ENCODE measurements at places on chromosomes 2 and 18.

DNA sequence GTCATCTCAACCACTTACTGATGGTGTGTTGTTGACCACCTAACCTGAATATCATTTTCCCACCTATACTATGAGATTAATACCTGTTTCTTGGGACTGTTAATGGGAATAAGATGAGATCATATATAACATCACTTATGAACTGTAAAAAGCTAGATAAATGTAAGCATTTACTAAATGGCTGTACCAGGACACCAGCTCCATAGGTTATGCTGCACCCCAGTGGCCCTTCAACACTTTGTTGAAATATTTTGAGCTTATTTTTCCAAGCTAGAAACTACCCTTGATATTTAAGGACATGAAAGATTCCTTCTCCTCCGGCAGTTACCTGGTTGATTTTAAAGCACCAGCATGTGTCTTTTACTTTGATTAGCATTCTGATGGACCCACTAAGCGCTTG is 138.0 kb upstream of the CDCA7 start:
- DNase-seq = no peak

- DNase-seq = no peak
Measured at GRCh38 chr2:172195836-172196376, 93.2 kb upstream of the DLX2 start.

DNA sequence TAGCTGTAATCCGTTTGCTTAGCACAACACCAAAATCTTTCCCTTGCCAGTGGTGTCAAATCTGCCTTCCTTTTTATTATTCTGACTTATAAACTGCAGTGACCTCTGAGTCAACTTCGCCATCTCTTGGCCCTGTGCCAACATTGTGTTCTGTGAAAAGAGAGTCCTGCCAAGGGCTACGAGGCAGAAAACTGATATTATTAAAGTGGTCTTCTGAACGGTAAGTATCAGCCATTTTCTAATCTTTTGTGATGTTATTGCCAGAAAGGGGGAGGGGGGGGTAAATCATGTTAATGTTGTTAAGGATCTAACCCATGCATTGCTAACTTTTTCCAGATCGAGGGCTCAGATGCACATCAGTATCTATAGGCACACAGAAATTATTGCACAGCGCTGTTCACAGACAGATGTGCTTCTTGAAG is 121.5 kb upstream of the LTBP1 start:
- DNase-seq = no peak

GRCh38 chr2:235064976-235065375 is 113.2 kb downstream of the SH3BP4 start:
- DNase-seq = no peak

DNA sequence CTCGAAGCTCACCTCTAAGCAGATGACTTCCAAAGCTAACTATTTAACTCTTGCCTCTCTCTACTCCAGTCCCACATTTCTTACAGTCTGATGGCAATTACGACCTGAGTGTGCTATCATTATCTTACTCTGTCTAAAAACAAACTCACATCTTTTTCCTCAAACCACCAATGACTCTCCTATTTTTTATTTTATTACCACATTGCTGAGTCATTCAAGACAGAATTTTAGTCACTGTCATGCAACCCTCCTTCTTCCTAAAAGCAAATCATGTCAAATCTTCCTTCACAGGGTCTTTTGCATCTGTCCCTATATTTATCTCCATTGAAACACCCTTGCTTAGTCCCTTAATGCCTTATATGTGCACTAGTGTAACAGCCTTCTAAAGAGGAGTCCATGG is 34.6 kb upstream of the C2orf15 start:
- no peak for DNase-seq

- no peak for DNase-seq
Measured at GRCh38 chr2:115413791-115414190, 971.4 kb downstream of the DPP10 start.

DNA sequence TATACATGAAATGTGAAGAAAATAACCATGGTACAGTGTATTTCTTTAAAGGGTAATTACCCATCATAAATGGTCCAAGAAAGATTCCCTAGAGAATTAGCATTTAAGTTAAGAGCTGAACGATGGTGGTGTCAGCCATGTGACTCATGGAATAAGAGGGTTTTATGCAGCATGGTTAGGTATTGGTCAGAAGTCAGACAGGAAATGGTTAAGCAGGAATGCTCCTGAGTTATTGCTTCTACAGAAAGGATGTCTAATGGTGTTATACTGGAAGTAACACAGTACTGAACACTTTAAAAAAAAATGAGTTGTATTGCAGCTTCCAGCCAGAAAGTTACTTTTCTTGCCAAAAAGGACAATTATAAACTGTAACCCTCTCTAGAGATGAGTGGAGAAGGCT is 72.7 kb upstream of the UBE2E3 start:
- DNase-seq = no peak

DNA sequence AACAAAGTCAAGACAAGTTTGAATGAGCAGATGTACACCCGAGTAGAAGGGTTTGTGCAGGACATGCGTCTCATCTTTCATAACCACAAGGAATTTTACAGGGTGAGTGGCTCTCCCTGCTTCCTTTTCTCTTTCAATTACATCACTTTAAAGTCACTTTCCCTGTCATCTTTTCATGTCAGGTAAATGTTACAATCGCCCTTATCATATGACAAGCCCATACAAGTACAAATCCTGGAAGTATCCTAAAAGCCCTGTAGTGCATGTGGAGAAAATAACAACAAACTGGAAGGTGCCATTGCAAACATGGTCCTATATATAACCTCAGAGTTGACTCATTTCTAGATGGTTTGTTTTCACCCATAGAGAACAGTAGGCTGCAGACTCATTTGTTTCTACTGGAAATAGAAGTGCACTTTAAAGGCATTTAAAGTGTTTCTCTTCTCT is 126.0 kb downstream of the SP100 start:
- peak; percentile 20 for DNase-seq

DNA sequence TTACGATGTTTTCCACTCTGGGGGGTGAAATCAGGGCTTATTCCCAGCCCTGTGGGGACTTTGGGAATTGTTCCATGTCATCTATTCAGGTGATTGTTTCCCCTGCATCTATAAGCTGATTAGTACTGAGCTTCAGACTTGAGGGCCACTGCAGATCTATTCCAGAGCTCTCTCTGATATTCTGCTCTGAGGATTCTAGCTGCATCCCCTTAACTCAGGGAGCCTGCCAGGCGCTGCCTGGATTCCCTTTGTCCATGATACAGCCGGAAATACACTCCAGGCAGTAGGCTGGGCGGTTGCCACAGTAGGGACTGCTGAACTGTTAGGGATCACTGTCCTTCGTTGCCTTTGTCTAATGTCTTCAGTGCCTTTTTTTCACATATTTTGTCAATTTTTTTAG is 31.3 kb downstream of the PTRHD1 start:
- no peak for DNase-seq

GRCh38 chr18:77173275-77174030 is 40.9 kb upstream of the MBP start:
- no peak for DNase-seq
